ENCODE measurements at places on chromosomes 6 and 20. TPM values are rescaled to one million over a fixed set of nuclear protein-coding genes. Genes with fewer than 3 reads are reported as not detected.

DNA sequence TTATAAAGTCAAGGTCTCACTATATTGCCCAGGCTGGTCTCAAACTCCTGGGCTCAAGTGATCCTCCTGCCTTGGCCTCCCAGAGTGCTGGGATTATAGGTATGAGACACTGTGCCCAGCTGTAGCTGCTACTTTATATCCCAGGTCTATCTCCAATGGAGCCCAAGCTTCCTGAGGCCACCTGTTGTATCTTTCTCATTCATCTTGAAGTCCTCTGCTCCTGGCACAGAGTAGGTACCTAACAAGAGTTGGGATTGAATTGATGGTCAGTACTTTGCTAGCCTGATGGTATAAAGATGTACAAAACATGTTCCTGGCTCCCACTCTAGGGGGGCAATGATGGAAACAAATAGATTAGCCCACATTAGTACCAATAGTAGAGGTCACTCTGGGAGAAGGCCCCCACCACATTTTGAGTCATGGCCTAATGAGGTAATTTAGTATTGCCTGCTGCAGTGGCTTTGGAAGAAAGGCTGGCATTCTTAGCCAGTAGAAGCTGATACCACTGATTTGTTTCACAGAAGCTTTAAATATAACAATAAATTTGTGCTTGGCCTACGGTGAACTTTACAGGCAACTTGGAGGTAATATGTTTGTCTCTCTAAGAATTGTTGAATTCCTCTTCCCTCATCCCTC is 5.4 kb downstream of the PTPN1 start:
- no peak for DNase-seq

GRCh38 chr6:63923139-63923739 is 287.6 kb downstream of the PHF3 start:
- DNase-seq: no peak

ARFGEF3 gene
- total RNA-seq: 2.7 TPM

GPR6 gene
- total RNA-seq: not detected

CGA gene
- total RNA-seq: not detected

All from chondrocyte (in vitro differentiated cells).